CD4-positive, alpha-beta memory T cell (primary cell): ENCODE measurements at places on chromosomes 12 and 14.

DNA sequence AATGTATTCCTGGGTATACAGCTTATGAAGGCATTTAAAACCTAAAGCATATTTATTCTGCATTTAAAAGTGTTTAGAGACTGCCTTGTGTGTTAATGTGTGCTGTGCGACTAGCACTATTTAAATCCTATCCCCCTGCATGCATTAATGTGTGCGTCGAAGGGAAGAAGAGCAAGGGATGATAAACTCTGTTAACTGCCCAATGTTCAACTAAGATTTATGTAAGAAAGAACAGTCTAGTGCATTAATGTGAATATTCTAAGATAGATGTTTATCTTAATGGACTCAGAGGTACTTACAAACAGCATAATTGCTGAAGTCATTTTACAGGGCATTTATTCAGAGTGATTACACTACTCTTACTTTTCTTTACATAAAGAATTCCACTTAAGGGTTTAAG is 424.8 kb downstream of the DIO2 start:
- H3K36me3 ChIP-seq, result no peaks in the 10 kb centered on the region
- no peak overlapping the region for H3K27ac ChIP-seq
- no peaks in the 10 kb centered on the region for H3K27me3 ChIP-seq
- DNase-seq, result no peak
- no peaks in the 10 kb centered on the region for H3K4me1 ChIP-seq

DNA sequence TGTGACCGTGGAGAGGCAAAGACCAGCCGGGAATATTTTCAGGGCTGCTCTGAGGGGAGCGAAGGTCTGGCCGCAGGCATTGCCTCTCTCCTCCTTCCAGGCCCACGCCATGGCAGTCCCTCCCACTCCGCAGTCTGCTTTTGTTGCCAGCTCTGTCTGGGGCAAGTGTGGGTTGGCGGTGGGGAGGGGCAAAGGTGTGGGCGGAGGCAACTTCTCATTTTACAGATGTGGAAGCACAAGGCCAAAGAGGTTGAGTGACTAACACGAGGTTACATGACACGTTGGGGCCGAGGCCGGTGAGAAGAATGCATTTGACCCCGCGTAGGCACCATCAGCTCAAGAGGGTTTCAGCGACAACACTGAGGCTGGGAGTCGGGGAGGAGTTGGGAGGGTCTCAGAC is 6.1 kb upstream of the FAIM2 start:
- no peak for DNase-seq
- H3K36me3 ChIP-seq, result no peaks in the 10 kb centered on the region
- no peak overlapping the region for H3K27ac ChIP-seq
- no peaks in the 10 kb centered on the region for H3K4me1 ChIP-seq

GRCh38 chr14:55873169-55873568 is 245.0 kb upstream of the PELI2 start:
- H3K36me3 ChIP-seq, result no peaks in the 10 kb centered on the region
- DNase-seq, result no peak
- H3K4me1 ChIP-seq, result no peaks in the 10 kb centered on the region
- H3K27ac ChIP-seq, result no peak overlapping the region

DNA sequence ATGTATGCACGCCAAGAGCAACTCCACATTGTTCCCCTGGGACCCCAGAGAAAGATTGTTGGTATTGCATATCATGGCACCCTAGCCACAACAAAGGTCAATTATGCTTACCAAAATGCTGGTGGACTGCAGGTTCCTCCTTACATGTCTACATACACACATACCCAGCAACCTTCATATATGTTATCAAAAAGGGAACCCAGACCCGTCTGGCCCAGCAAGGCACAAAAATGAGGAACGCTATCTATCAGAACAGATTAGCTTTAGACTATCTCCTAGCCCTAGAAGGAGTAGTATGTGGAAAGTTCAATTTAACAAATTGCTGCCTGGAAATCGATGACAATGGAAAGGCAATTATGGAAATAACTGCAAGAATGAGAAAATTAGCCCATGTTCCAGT is 61.5 kb downstream of the DHRS2 start:
- H3K4me1 ChIP-seq, result peaks cover 9% of the 10 kb centered on the region
- H3K27me3 ChIP-seq, result peaks cover 13% of the 10 kb centered on the region
- no peak overlapping the region for H3K27ac ChIP-seq
- no peaks in the 10 kb centered on the region for H3K36me3 ChIP-seq
- no peak for DNase-seq

- H3K36me3 ChIP-seq, result no peaks in the 10 kb centered on the region
- H3K27me3 ChIP-seq, result no peaks in the 10 kb centered on the region
- H3K4me1 ChIP-seq, result no peaks in the 10 kb centered on the region
- H3K4me3 ChIP-seq, result no peak overlapping the region
Measured at GRCh38 chr12:80815351-80815750, 98.6 kb downstream of the MYF5 start.
